GM03348 (cell line): ENCODE measurements at places on chromosomes 12 and 14.

DNA sequence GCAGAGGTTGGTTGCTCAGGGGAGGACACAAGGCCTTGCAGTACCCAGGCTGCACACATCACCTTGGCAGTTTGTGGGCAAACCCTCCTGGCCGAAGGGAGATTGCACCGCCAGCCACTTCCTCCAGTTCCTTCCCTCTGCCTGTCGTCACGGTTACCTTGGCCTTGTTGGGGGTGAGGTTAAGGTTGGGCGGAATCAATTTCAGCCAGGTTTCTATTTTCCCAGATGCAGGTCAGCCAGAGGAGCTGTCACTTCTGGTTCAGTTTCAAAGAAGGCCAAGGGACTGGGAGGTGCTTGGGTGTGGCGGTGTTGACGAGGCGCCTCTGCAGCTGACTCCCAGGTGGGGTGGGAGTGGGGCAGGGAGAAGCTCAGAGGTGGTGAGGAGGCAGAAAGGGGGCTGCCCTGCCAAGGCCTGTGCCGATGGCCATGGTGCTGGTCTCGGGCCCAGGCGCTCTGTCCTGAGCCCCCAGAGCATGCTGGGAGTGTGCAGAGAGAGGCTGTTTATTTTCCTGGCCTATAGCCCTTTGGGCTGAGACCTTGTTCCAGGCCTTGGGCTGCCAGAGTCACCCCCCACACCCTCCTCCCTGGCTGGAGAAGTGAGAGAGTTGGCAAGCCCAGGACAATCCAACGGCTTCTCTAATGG lies 31.4 kb downstream of the JDP2 start:
- no peak for DNase-seq

- peak; percentile 95 for DNase-seq
Measured at GRCh38 chr14:104723651-104724406, at the start of gene ADSS1. Gene ADSS1, plus strand, starts transcription at chr14:104724229. Its CDS starts 42 bp downstream, at chr14:104724271.

DNA sequence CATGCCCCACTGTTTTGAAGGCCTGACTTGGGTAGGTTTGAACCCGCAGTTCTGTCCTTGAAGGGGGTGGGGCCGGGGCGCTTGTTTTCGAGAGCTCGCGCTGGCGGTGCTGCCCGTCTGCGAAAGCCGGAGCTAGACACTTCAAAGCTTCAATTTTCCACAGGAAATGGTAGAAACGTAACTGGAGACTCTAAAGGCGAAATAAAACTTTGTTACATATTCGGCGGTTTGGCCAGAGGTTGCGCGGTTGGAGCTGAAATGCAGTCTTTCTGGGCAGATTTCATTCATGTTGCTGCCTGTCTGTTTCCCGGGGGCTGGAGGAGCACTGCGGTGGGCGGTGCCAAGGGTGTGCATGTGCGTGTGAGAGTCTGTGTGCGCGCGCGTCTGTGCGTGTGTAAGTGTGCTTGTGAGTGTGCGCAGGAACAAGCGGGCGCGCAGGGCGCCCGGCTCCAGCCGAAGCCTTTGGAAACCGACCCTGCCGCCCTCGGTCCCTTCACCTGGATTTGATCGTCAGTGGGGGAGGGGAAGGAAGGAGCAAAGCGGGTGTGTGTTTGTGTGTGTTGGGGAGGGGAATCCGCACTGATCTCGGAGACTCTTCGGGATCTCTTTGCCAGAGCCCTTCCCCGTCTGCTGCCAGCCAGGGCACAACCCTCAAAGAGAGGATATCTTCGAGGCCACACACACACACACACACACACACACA lies 227.7 kb upstream of the CRY1 start:
- peak; percentile 42 for DNase-seq

DNA sequence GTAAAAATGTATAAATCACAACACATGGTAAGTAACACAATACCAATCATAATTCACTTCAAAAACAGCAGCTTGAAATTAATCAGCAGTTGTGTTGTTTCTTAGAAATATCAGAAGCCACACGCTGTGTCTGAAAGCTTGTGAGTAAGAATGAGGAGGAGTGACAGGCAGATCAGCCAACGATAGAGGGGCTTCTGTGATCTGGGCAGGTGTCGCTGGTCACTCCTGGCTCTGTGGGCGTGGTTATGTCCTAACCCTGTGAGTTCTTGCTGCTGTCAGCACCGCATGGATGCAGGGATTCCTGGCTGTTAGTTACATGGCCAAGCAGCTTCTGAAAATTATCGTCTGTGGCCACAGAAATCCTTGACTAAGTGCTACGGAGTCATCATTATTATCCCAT lies 123.4 kb downstream of the SLC25A47 start:
- no peak for DNase-seq
